ENCODE measurements at places on chromosomes 13 and 19. TPM values are rescaled to one million over a fixed set of nuclear protein-coding genes. Genes with fewer than 3 reads are reported as not detected.

GRCh38 chr19:6034512-6034911 is 56.6 kb upstream of the RANBP3 start:
- no peak for DNase-seq

The SLC8A2 gene
- 0.17 TPM for total RNA-seq

The TMEM86B gene
- 12.8 TPM for total RNA-seq

The MCF2L gene
- total RNA-seq: 9.6 TPM

- no peak for DNase-seq
These were observed 1064.4 kb downstream of the UQCRFS1 start for GRCh38 chr19:28148554-28148953.

DNA sequence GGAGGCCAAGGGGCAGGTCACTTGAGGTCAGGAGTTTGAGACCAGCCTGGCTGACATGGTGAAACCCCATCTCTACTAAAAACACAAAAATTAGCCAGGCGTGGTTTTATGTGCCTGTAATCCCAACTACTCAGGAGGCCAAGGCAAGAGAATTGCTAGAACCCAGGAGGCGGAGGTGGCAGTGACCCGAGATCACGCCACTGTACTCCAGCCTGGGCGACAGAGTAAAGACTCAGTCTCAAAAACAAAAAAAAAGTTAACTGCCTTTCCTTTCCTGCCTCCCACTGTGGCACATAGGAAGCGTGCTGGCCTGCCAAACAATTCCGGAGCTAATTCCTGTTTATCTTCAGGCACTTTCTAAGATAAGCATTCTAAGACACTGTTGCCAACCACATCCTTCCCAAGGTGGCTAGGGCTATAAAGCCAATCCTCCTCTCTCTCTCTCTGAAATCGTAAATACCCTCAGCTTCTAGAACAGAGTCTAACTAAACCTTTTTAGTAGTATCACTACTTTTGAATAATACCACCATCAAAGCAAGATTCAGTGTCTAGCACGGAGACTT is 21.6 kb downstream of the SLC25A30 start:
- no peak for DNase-seq

GRCh38 chr13:75440100-75440499 is 41.9 kb downstream of the TBC1D4 start:
- DNase-seq: no peak

- DNase-seq: peak; percentile 66
These were observed at the start of gene TTC9B for GRCh38 chr19:40217934-40218890. Gene TTC9B (minus strand): TSS chr19:40218384. CDS start chr19:40218381, 3 bp downstream.

- no peak for DNase-seq
These were observed 62.6 kb upstream of the USP29 start for GRCh38 chr19:57057036-57057686.

DNA sequence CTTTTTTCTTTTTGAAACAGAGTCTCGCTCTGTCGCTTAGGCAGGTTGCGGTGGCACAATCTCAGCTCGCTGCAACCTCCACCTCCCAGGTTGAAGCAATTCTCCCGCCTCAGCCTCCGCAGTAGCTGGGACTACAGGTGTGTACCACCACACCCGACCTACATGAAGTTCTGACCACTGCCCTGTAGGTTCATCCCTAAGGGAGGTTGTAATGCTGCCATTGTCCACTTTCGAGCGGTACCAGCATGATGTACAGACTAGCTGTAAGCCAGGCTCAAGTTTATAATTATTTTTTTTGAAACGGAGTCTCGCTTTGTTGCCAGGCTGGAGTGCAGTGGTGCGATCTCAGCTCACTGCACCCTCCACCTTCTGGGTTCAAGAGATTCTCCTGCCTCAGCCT is 11.6 kb upstream of the COX7A1 start:
- DNase-seq: no peak

DNA sequence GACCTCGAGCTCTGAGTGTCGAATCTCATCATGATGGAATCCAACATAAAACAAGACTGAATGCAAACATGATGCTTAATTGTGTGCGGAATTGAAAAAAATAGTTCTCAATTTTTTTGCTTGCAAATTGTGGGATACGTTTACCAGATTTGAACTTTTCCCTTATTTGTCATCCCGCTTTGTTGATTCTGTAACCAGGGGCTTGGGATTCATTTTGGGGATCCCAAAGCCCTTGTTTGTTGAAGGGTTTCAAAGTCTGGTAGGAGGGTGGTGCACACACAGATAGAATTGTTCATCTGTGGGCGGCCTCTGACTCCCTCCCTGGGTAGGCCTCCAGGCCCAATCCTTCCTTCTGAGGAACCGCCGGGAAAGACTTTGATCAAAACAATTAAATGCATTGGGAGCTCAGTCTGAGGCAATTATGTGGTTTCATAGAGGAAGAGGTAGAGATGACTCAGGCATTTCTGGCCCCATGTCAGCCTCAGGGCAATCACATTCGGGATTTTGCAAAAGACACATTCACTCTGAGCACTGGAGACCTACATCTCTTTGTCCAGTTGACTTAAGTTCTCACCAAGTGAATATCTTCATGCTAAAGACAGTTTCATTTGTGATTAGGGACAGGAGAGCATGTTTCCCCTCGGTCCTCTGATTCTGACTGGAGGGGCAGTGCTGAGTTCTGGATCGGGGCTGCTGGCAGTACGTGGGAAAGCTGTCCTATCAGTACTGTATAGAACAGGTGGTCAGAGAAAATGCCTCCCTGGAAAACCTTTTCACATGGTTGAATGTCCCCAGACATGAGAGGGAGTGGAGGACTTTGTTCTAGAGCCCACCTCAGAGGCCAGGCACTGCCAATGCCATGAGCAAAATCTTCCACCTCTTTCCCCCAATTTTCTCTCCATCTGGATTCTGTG is 27.8 kb upstream of the IGFL4 start:
- DNase-seq: no peak

- peak; percentile 10 for DNase-seq
These were observed 6.8 kb upstream of the DPRX start for GRCh38 chr19:53624771-53625545.

The TEX101 gene
- total RNA-seq: not detected

- peak; percentile 3 for DNase-seq
These were observed 43.0 kb downstream of the CACNA1A start for GRCh38 chr19:13463296-13463695.

The TPTE2 gene
- total RNA-seq: 0.22 TPM

The HIPK4 gene
- total RNA-seq: 0.12 TPM

The GAPDHS gene
- total RNA-seq: not detected

DNA sequence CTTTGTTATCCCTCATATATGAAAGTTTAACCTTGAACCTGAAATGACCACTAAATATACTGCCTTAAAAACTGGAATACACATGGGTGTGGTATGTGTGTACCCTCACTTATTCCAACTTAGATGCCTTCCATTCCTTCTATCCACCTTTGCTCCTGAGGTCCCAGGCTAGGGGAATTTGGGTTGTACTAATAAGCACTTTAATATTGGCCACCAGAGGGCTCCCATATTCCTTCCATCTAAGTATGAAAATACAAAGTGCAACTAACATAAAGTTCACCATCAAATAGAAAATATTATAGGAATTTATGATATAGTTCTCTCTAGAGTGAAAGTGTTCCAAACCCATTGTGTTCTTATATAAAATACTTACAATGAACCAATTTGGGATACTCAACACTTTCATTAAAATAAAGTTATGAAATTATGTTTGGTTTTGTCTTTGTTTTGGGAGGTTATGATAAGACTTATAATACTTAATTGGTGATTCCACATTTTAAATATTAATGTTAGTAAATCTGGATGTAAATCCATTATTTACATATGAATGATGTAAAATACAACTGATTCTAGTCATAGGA is 62.3 kb downstream of the ITGBL1 start:
- peak; percentile 4 for DNase-seq

GRCh38 chr19:4342314-4342614 is 1.1 kb upstream of the MPND start:
- no peak for DNase-seq

The SIGLEC8 gene
- not detected for total RNA-seq

Measured in activated T-cell treated with anti-CD3 and anti-CD28 coated beads, Interleukin-2, amount 50 U/mL, for 72 hours (primary cell).